ENCODE measurements at places on chromosomes 12 and 14. TPM values are rescaled to one million over a fixed set of nuclear protein-coding genes. Genes with fewer than 3 reads are reported as not detected.

The KLC1 gene
- total RNA-seq: 61.6 TPM

The ATXN2 gene
- total RNA-seq: 33.1 TPM

The LRRC43 gene
- not detected for total RNA-seq

- DNase-seq: no peak
- no peaks in the 10 kb centered on the region for H3K36me3 ChIP-seq
- H3K27me3 ChIP-seq: no peaks in the 10 kb centered on the region
- H3K4me3 ChIP-seq: no peak overlapping the region
- H3K27ac ChIP-seq: no peak overlapping the region
- H3K4me1 ChIP-seq: no peaks in the 10 kb centered on the region
Measured at GRCh38 chr12:107042801-107043200, 50.5 kb downstream of the CRY1 start.

DNA sequence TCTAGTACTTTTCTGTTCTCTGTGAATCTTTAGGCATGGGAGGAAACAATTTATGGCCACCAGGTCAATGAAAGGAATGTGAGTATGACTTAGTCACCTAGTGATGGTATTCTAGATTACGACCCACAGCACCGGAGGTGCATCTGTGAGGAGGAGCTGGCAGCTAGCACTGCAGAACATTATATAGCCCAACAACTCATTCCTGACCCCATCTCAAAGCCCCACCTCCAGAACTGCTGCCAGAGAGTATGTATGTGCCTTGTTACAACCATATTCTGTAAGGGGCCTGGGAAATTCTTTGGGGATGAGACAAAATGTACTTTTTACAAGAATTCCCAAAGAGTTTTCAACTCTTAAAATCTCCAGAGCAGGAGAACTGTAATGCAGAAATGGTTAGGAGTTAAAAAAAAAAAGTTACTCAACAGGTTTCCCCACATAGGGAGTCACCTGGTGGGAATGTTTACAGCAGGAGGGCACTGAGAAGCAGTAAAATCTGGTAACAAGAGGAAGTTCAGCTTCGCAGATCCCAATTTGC lies 34.9 kb upstream of the CERS5 start:
- H3K27ac ChIP-seq: no peak overlapping the region
- H3K27me3 ChIP-seq: no peaks in the 10 kb centered on the region
- H3K4me3 ChIP-seq: no peak overlapping the region
- no peak for DNase-seq
- no peaks in the 10 kb centered on the region for H3K4me1 ChIP-seq

- H3K4me3 ChIP-seq: no peak overlapping the region
- H3K27me3 ChIP-seq: no peaks in the 10 kb centered on the region
- H3K27ac ChIP-seq: no peak overlapping the region
- H3K36me3 ChIP-seq: no peaks in the 10 kb centered on the region
- peaks cover 4% of the 10 kb centered on the region for H3K4me1 ChIP-seq
Measured at GRCh38 chr14:104633276-104634137, 28.9 kb upstream of the TMEM179 start.

- no peak overlapping the region for H3K4me3 ChIP-seq
- H3K36me3 ChIP-seq: no peaks in the 10 kb centered on the region
- no peaks in the 10 kb centered on the region for H3K4me1 ChIP-seq
- H3K27ac ChIP-seq: no peak overlapping the region
Measured at GRCh38 chr12:82740-83139, 16.2 kb downstream of the IQSEC3 start.

- no peaks in the 10 kb centered on the region for H3K36me3 ChIP-seq
- H3K27ac ChIP-seq: no peak overlapping the region
- no peaks in the 10 kb centered on the region for H3K27me3 ChIP-seq
- no peaks in the 10 kb centered on the region for H3K4me1 ChIP-seq
- H3K4me3 ChIP-seq: no peak overlapping the region
Measured at GRCh38 chr14:66228267-66228970, 257.8 kb upstream of the CCDC196 start.
